ENCODE measurements at places on chromosomes 3 and 15.

- no peak for DNase-seq
Measured at GRCh38 chr3:2653706-2654105, 456.5 kb downstream of the IL5RA start.

DNA sequence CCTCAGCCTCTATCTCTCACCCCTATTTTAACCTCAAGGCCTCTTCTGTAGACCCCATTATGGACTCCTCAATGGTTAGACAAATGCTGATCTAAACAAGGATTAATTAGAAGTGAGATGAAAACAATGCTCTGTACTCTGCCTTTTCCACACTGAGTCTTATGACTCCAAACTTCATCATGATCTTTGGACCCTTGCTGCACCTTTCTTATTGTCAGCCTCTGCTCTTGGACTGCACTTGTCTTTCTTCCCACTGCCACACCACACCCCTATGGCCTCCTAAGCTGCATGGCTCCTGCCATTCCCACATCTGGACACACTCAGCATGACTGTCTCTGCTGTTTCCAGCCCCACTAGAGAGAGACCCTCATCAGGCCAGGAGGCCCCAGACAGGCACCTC is 348.2 kb downstream of the RORA start:
- no peak for DNase-seq

DNA sequence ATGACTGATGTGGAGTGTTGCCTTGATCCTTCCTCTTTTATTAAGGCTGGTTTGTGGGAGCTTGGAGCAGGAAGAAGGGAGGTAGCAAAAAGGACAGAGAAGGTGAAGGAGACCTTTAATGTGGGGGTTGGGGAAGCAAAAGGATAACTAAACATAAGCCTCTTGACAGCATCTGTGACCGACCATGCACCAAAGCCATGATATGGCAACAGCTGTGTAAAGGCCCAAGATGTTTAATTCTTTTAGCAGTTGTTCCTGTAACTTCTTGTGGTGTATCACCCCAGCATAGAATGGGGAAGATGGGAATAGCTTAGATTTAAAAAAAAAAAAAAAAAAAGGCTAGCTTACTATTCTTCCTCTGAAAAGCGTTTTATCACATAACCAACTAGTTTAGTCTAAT is 194.7 kb downstream of the KLHL25 start:
- no peak for DNase-seq

DNA sequence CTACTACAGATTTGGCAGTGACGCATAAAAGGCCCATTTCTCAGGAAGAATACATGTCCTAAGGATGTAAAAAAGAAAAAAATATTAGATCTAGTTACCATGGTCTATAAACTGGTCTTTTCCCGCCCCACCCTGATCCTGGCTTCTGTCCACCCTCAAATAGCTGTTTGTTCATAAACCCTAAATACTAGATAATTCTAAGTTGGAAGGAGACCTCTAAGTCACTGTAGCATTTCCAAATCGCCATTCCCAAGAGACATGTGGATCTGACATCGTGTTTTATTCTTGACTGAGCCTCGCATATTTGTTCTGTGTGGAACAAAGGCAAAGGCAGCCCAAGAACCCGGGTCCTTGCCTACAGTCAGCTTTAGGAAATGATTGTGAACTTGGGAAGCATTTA is 49.0 kb downstream of the LMCD1 start:
- no peak for DNase-seq

DNA sequence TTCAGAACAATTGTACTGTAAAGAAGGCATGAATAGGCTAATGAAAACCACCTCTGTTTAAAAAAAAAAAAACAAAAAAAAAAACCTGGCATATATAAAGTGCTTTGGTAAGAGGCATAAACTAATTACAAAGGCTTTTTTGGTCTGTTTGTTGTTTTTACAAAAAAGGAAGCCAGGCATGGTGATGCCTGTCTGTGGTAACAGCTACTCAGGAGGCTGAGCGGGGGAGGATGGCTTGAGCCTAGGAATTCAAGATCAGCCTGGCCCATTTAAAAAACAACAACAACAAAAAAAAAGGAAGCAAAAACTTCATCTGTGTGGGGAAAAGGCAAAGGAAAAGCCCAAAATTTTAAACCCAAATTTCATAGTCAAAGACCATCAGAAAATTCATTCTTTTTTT is 47.0 kb downstream of the OSBPL10 start:
- no peak for DNase-seq

DNA sequence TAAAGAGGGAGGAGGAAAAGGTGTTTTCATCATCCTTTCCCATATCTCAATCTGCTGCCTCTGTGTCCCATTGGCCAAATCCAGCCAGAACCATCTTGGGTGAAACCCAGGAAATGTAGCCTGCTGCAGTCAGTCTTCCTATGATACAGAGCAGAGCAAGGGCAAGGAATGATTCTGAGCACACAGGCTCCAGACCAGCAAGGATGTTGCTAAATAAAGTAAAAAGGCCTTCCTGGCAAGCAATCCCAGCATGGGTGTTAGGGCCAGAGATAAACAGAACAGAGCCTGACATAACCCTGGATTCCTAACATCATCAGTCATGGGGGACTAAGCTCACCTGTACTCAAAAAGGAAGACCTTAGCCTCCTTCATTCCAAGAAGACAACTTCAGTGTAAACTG is 90.7 kb upstream of the AGTR1 start:
- DNase-seq, result no peak

- no peak for DNase-seq
Measured at GRCh38 chr3:130991126-130991525, 35.5 kb downstream of the ASTE1 start.

DNA sequence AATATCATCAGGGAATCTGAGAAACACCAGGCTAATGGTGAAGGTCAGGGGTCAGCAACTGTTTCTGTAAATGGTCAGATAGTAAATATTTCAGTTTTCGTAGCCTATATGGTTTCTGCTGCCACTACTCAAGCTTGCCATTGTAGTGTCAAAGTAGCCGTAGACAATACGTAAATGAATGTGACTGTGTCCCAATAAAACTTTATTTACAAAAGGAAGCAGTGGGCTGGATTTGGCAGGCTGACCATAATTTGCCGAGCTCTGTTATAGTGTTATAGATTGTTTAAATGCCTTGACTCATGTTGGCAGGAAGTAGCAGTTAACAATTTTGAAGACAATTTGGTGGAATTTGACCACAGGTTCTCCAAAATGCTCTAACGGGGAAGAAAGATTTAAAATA is 548.2 kb downstream of the FOXP1 start:
- no peak for DNase-seq

DNA sequence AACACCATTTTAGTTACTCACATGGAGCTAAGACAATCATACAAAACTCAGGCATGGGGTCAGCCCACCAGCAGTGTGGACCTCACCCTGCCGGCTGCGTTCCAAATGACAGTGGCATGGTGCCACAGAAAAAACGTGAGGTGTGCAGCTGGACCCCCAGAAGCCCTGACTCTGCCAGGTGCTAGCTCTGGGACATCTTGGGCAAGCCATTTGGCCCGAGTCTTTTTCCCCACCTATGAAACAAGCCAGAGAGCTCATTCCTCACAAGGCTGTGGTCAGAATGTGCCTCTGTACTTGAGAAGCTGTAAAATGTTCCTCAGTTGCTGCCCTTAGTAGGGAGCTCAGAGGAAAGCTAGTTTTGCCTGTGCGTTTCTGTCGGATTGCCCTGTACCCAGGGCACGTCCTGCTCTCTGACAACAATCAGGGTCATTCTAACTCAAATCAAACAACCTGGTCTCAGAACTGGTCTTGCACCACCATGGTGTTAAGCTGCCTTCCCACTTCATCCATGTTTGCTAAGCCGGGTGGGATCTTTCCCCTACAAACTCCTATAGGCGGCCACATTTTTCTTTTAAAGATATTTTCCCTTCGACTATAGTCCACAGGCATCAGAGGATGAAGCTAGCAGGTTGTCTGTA is 44.9 kb downstream of the LIPC start:
- DNase-seq, result no peak

GRCh38 chr3:72505539-72506405 is 342.5 kb downstream of the SHQ1 start:
- no peak for DNase-seq

- DNase-seq, result no peak
Measured at GRCh38 chr3:190261015-190261414, 61.2 kb downstream of the CLDN1 start.

- DNase-seq, result no peak
Measured at GRCh38 chr15:75809986-75810750, 33.1 kb upstream of the UBE2Q2 start.

DNA sequence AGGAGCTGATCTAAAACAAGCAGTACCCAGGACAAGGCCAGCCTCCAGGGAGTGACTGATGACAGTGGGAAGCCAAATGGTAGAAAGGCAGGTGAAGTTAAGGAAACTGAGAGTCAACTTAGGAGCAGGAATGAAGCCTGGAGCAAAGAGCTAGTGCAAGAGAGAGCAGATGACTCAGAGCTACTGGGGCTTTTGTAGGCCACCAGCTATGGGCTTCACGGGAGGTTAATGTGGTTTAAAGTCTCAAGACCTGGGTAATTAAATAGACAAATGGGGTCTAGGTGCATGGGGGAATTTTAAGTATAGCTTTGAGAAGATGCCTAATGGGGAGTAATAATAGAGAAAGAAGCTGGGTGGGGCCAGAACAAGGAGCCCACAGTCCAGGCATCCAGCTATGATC is 3.1 kb downstream of the CD86 start:
- DNase-seq, result no peak

DNA sequence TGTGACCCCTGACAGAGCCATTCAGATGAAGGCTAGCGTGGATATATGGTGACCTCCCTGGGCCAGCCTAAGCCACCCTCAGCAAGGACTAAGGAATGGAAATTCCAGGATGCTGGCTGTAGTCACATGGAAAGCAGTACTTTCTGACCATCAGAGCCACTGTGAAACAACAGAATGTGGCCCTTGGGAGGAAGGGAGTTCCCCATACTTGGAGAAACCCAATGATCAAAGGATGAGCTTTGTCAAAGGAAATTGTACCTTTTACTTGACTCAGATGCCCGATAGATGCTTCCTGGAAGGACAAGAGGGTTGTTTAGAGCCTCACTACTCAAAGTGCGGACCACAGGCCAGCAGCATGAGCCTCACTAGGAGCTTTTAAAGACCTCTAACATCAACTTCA is 484.5 kb upstream of the PROK2 start:
- no peak for DNase-seq

- no peak for DNase-seq
Measured at GRCh38 chr3:42451546-42452230, 41.3 kb upstream of the LYZL4 start.

- no peak for DNase-seq
Measured at GRCh38 chr15:93703092-93703739, 528.1 kb upstream of the MCTP2 start.

GRCh38 chr3:35785234-35785888 is 146.0 kb downstream of the ARPP21 start:
- no peak for DNase-seq

GRCh38 chr3:105786241-105786640 is 82.6 kb downstream of the CBLB start:
- DNase-seq, result no peak

GRCh38 chr3:159789017-159789416 is 199.6 kb upstream of the IL12A start:
- no peak for DNase-seq

GRCh38 chr3:143707848-143708247 is 140.4 kb downstream of the SLC9A9 start:
- no peak for DNase-seq

- DNase-seq, result no peak
Measured at GRCh38 chr3:49646236-49646635, 27.9 kb upstream of the APEH start.

- DNase-seq, result peak; percentile 60
Measured at GRCh38 chr3:12479919-12480427, 4.3 kb upstream of the TSEN2 start.

DNA sequence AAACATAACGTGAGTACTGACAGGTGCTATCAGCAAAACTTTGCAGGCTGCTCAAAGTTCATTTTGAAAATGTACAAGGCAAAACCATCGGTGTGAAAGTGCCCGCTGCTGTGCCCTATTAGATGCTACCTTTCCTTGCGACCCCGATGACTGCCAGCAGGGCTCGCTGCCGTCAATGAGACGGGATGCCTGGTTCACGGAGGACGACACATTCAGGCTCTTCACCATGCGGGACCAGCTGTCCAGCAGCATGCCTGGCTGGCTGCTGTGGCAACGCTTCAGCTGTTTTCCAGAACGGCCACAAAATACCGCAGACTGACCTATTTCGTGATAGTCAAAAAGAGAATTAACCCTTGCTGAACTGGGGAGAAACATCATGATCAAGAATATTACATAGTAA is 92.7 kb upstream of the OCA2 start:
- peak; percentile 67 for DNase-seq

DNA sequence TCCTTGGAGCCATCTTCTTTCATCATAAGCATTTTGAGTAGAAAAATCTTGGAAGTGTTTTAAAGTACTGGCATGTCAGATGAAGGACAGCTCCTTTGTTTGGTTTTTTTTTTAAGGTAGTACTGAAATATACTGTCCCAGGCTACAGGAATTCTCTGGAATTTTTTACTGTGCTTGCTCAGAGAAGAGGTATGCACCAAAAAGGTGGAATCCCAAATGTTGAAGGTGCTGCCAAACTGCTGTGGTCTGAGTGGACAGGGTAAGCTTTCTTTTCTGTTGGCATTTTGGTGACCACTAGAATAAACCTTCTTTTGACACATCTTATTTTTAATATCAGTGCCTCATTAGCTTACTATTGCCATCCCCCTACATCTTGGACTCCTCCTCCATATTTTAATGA is 7.2 kb downstream of the GNL3 start:
- no peak for DNase-seq

GRCh38 chr15:75410196-75410595 is 41.3 kb downstream of the SIN3A start:
- DNase-seq, result no peak

DNA sequence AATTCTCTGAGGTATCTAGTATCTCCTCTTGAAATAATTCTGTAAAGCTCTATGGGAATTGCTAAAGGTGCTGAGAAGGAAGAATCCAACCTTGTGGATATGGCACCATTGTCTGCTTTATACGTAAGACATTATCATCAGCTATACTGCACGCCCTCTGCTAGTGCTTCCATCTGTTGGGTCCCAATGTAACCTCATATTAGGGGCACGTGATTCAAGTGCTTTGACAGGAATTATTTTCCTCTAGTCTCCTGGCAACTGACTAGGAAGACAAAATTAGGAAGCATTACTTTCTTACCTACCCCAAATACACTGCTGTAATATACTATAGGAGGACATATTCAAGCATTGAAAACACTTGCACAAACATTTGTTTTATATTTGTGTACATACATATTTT is 24.0 kb downstream of the COPS2 start:
- no peak for DNase-seq

GRCh38 chr3:4897765-4898453 is 81.3 kb upstream of the BHLHE40 start:
- no peak for DNase-seq

DNA sequence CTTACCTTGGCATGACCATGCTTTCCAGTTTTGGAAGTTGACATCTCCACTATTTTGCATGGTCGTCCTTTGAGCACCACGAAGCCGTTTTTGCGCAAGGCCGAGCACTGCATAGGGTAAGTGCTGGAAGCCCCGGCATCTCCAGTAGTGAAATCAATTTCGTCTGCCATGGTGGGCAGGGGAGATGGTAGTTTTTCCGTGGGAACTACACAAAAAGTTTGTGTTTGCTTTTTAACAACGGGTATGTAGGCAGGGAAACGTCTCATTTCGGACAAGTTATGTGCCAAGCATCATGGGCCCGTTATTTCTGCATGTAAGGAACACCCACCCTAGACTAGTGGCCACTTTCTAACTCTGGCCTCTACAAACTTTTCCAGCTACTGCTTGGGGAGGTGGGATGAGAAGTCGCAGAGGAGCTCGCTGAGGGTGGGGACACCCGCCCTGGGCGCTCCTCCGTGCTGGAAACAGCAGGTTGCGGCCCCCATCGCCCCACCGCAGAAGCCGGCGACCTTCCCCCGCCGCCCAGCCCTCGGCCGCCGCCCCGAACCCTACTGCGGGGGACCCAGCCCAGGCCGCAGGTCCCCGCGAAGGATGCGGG is 701 bp downstream of the EIF5A2 start:
- no peak for DNase-seq

Measured in sciatic nerve (tissue), 2 donors.